ENCODE measurements at places on chromosomes 1 and 21. TPM values are rescaled to one million over a fixed set of nuclear protein-coding genes. Genes with fewer than 3 reads are reported as not detected.

Gene GSTM3
- 76.6 TPM for total RNA-seq

Gene PTGS2
- total RNA-seq, result 7.9 TPM

Gene SCP2
- total RNA-seq, result 106 TPM

Gene LCE1A
- not detected for total RNA-seq

Gene DVL1
- total RNA-seq, result 813 TPM

Gene SPRR2A
- not detected for total RNA-seq

Gene C1QC
- total RNA-seq, result not detected

Gene SPRR1B
- total RNA-seq, result not detected

Gene ADAM30
- total RNA-seq, result not detected

Gene GLMP
- 49.8 TPM for total RNA-seq

Gene PRAMEF27
- total RNA-seq, result not detected

Gene ASPM
- 28.6 TPM for total RNA-seq

Gene PTCH2
- total RNA-seq, result not detected

Gene LRRC71
- total RNA-seq, result 0.11 TPM

Gene DNAI4
- total RNA-seq, result 1.6 TPM

Gene GBP2
- total RNA-seq, result 1.6 TPM

Gene MYOM3
- total RNA-seq, result 0.12 TPM

Gene VWA1
- 74.5 TPM for total RNA-seq

Gene IRF6
- total RNA-seq, result 61.6 TPM

Gene ERICH3
- total RNA-seq, result not detected

Gene TNFRSF4
- 0.17 TPM for total RNA-seq

Gene ANGPTL3
- total RNA-seq, result not detected

Gene PRUNE1
- 19.4 TPM for total RNA-seq

Gene RHD
- total RNA-seq, result not detected

Gene PTPRC
- total RNA-seq, result 0.11 TPM

Measured in PC-3 (cell line).